Right atrium auricular region (tissue), 2 donors: ENCODE measurements at places on chromosomes 1 and 21.

DNA sequence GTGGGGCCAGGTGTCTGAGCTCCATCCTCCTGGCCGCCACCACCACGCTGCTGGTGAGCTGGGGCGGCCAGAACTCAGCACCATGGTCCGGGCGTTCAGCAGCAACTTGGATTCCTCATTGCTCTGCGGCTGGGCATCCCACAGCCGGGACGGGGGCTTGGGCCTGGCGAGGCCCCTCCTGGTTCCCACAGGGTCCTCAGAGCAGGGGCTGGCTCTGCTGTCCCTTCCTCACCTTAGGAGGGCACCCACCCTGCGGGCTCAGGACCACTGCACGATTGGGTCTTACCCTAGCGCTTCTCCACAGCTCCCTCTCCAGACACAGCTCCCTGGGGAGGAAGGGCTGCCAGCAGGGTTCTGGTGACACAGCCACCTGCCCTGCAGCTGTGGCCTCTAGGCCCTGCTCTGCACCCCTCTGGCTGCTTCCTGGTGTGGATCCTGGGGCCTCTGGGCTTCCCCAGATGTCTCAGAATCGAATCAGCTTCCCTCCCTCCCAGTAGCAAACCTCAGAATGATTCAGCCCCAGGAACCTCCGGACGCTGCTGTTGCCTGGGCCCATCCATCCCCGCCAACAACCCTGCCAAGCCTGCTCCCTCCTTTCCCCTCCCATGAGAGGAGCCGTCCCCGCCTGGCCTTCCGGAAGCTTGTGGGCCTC is 25.0 kb downstream of the CRYAA start:
- no peaks in the 10 kb centered on the region for H3K36me3 ChIP-seq
- H3K4me1 ChIP-seq = peaks cover 33% of the 10 kb centered on the region
- no peak for DNase-seq

DNA sequence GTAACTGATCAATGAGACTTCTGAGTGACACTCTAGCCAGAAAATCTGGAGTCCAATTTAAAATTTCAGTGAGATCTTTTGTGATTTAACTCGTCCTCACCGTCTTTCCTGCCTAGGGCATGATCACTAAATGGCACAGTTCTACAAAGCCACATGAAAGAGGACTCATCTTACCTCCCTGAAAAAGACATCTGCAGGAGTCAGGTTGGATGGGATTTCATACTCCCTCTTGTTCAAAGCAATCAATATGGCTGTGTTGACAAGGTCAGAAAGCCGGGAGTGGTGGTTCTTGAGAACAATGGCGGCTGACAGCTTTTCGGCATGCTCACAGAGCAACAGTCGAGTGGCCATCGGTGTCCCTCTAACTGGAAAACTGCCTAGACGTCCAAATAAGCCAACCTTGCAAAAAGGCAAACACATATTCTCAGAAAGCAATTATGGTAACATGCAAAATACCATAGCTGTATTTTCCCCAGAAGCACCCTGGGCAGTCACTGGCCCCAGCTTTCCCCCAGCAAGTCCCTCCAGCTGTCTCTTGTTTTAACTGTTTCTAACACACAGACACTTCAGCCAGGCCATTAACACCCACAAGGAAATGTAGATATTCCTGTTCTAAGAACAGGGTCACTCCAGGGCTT is 36.6 kb upstream of the ACTA1 start:
- no peaks in the 10 kb centered on the region for H3K4me1 ChIP-seq
- H3K27me3 ChIP-seq = no peaks in the 10 kb centered on the region
- DNase-seq = no peak
- peaks cover 49% of the 10 kb centered on the region for H3K36me3 ChIP-seq

DNA sequence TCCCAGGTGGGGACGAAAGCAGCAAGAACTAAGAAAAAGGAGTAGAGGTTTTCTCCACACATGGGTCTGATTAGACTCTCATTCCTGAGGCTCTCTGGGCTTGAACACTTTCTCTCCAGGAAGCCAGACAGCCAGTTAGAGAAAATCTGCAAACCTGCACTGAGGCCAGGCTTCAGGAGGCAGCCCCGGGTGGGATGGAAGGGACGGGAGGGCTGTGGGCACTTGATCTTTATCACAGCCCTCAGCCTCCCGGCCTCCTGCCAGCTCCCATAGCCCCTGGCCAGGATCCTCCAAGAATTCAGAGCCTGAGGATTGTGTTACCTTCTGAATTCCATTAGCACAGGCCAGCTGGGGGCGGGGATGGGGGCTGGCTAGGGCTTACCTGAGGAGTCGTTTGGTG is 40.1 kb downstream of the SERTAD4 start:
- H3K4me3 ChIP-seq = no peak overlapping the region
- H3K27me3 ChIP-seq = no peaks in the 10 kb centered on the region
- no peak overlapping the region for H3K27ac ChIP-seq
- no peaks in the 10 kb centered on the region for H3K36me3 ChIP-seq
- no peak for DNase-seq

DNA sequence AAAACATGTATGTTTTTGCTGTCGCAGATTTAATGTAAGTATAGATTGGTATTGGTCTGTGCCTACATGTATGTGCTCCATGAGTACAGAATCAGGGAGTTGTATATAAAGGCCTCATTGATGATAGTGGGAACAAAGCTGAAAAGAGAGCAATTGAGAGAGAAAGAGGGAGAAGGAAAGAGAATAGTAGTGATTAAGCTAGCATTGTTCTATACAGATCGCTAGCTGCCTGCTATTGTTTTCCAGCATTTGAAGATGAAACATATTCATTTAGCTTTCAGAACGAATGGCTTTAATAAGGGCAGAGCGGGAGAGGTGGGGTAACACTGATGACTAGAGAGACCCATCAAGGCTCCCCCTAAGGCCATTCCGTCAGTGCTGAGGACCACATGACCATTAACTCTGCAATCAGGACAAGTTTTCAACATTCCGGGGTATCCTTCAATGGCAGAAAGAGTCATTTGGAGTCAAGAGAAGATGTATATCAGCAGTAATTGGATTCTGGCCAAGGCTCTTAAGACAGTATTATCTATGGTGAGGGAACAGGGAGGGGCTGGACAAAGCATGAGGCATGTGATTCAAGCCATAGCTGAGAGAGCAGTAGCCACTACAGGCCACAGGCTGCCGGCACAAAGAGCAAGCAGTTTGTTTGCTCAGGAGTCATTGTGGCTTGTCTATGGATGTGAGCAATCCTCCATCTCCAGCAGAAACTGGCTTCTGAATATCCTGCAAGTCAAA is 176.5 kb downstream of the PBX1 start:
- peaks cover 30% of the 10 kb centered on the region for H3K4me1 ChIP-seq
- no peak for DNase-seq

- H3K4me1 ChIP-seq = peaks cover 51% of the 10 kb centered on the region
- no peaks in the 10 kb centered on the region for H3K36me3 ChIP-seq
- no peak overlapping the region for H3K27ac ChIP-seq
These were observed 43.1 kb downstream of the CASZ1 start for GRCh38 chr1:10753299-10753698.

DNA sequence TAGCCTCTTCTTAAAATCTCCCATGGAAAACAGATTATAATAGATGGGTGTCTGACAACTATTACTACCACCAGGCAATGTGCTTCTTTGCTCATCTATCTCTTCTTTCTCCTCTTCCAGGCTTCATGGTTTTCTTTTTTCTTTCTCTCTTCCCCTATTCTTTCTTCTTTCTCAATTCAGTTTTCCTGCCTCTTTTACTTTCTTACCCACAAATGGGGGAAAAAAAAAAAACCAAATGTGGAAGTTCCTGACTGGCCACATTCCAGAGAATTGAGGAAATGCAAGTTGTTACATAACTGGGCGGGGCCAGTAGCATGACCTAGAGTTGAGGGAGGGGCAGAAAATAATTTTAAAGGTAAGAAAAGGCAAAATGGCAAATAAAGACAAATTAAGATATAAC is 10.9 kb upstream of the SMG7 start:
- H3K27ac ChIP-seq = no peak overlapping the region
- DNase-seq = no peak
- no peaks in the 10 kb centered on the region for H3K27me3 ChIP-seq
- H3K4me3 ChIP-seq = no peak overlapping the region

DNA sequence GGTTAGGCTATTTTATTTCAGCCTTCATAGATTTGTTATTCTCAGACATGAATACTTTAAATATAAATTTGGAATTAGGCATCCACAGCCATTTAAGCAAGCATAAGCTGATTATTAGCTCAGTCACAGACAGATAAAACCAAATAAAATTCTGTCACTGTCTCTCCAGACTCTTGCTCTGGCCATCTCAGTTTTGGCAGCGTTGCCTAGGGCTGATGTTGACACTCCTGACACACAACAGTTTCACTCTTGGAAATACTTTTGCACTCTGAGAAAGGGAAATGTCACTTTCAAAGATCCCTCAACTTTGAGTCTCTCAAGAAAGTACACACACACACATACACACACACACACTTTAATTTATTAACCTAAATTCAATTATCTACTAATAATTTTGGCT is 372.7 kb downstream of the BRINP3 start:
- H3K4me3 ChIP-seq = no peak overlapping the region
- no peak for DNase-seq
- H3K4me1 ChIP-seq = no peaks in the 10 kb centered on the region
- no peaks in the 10 kb centered on the region for H3K36me3 ChIP-seq

- H3K27me3 ChIP-seq = no peaks in the 10 kb centered on the region
- DNase-seq = no peak
- peaks cover 4% of the 10 kb centered on the region for H3K4me1 ChIP-seq
- peaks cover 11% of the 10 kb centered on the region for H3K36me3 ChIP-seq
These were observed 38.3 kb upstream of the PRSS38 start for GRCh38 chr1:227777156-227777555.

DNA sequence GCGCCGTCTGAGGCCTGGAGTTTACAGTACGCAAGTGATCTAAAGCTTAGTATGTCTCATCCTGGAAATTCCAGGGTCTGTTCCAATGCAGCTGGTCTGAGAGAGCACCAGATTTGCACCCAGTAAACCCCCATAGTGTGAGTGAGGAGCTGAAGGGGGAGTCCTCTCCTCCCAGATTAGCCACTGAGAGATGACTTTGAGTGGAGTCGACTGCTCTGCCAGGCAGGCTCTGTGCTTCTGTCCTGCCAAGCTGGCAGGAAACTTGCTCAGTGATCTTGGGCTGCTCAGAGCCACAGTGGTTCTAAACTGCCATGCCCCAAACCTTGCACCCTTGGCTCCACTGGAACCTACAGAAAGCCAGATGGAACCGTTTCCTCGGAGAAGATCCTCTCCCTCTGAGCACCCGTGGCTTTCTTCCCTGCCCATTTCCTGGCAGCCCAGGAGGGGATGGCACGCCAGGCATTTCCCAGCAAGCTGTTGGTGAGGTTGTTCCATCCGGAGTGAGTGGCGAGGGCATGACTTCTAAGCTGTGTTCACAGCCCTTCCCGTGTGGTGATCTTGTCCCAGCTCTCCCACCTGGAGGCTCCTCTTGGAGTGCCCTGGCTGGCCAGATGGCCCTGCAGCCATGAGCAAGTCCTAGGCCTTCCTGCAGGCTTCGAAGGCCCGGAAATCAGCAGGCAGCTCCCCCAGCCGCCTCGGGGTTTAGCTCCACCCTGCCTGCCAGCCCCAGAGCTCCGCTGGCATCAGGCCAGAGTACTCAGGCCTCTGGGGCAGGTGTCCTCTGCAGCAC is 125.9 kb upstream of the VAMP3 start:
- no peak overlapping the region for H3K4me3 ChIP-seq
- peaks cover 47% of the 10 kb centered on the region for H3K4me1 ChIP-seq
- no peak for DNase-seq

DNA sequence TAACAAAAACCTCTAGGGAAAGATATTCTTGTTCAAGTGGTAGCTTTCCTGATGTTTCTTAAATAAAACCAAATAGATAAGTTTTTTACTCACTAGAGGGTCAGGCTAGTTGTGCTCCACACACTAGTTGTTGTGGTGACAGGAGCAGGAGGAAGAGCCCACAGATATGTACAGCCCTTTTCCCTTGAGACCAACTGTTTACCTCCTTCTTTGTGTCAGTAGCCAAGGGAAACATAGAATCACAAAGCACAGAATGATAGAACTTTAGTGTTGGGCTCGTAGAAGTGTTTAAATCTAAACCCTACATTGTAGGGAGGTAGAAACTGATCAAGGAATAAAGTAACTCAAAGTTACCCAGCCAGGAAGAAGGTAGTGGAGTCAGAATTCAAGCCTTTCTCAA is 309.0 kb downstream of the CTH start:
- H3K36me3 ChIP-seq = no peaks in the 10 kb centered on the region
- no peaks in the 10 kb centered on the region for H3K4me1 ChIP-seq
- DNase-seq = no peak
- no peaks in the 10 kb centered on the region for H3K27me3 ChIP-seq
- no peak overlapping the region for H3K27ac ChIP-seq
